CD4-positive, alpha-beta T cell treated with Interleukin-15 for 1 hour (primary cell): ENCODE measurements at places on chromosomes 13 and 19.

GRCh38 chr13:20426766-20427448 is 98.8 kb downstream of the CRYL1 start:
- no peak for DNase-seq

- DNase-seq = no peak
Measured at GRCh38 chr13:76925115-76925514, 23.2 kb upstream of the ACOD1 start.

DNA sequence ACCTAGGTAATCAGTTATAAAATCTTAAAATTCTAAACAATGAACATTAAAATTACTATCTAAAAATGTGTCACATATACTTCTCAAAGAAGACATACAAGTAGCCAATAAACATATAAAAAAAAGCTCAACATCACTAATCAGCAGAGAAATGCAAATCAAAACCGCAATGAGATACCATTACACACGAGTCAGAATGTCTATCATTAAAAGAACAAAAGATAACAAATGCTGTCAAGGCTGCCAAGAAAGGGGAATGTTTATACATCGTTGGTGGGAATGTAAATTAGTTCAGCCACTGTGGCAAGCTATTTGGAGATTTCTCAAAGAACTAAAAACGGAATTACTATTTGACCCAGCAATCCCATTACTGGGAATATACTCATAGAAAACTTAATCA is 310.3 kb upstream of the EDNRB start:
- DNase-seq = no peak

DNA sequence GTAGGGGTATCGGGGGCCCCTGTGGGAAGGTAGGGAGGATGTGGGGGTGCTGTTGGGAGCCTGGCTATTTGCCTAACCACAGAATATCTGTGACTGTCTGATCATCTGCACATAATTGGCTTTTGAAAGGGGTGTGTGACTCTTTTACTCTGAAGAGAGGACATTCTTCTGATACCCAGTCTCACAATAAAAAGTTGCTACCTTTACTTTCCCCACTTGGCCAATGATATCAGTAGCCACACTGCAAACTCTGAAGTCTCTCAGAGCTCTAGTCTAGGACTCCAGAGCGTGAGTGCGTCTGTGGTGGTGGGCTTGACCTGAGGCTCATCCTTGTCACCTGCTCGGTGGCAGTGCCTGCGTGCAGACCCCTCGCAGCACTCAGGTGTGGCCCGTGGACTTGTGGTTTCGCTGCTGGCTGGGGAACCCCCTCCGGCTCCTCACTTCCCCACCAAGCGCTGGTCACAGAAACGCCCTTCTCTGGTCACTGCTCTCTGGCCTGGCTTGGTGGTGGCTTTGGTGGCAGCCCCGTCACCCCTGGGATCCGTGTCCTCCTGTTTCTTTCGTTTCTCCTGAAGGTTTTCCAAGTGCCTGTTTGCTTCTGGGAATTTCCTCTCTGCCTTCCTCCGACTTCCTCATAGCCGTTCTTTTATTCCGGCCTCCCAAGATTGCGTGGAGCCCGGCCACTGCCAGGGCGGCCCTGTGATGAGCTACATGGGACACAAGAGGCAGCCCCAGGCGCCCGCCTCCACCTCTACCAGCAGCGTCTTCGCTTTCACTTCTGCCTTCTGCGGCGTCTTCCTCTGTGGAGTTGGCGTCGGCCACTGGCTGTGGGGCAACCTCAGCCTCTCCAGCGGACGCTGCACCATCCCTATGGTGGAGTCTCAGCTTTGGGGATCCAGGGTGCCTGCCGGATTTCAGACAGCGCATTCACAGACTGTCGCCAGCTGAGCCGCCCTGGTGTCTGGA is 78.0 kb downstream of the ATP11A start:
- peak; percentile 62 for DNase-seq

DNA sequence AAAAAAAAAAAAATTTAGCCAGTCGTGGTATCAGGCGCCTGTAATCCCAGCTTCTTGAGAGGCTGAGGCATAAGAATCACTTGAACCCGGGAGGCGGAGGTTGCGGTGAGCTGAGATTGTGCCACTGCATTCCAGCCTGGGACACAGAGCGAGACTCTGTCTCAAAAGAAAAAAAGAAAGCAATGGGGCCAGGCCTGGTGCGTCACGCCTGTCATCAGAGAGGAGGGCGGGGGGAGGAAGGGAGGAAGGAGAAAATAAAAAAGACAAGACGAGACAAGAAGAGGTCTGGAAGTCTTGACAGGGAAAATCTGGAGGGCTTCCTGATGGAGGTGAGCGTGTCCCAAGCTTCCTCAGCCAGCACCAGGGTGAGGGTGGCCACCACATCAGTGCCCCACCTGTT is 54.9 kb upstream of the PTPRS start:
- DNase-seq = no peak

- DNase-seq = no peak
Measured at GRCh38 chr13:44074611-44075010, 194.9 kb downstream of the LACC1 start.

DNA sequence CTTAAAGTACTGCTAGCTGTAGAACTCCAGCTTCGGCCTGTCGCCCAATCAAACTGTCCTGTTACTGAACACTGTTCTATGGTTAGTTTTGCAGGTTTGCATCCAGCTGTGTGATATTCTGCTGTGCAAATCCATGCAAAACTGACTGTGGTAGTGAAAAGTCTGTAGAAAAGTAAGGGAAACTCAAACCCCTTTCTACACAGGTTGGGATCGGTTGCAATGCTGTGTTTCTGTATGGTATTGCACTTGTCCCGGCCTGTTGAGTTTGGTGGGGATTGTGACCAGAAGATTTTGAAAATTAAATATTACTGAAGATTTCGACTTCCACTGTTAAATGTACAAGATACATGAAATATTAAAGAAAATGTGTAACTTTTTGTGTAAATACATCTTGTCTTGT is 3.6 kb downstream of the MIR17HG start:
- no peak for DNase-seq

- DNase-seq = no peak
Measured at GRCh38 chr13:110092831-110093247, 214.1 kb downstream of the COL4A1 start.

GRCh38 chr13:94674609-94675348 is 37.6 kb downstream of the SOX21 start:
- DNase-seq = no peak

GRCh38 chr13:74629985-74630384 is 495.8 kb upstream of the KLF12 start:
- DNase-seq = no peak

- no peak for DNase-seq
Measured at GRCh38 chr19:20397292-20397691, 168.3 kb downstream of the ZNF737 start.

GRCh38 chr19:2059422-2060201 is 8.6 kb upstream of the MKNK2 start:
- DNase-seq = no peak

- DNase-seq = no peak
Measured at GRCh38 chr19:15524781-15525180, 16.5 kb downstream of the CYP4F22 start.

DNA sequence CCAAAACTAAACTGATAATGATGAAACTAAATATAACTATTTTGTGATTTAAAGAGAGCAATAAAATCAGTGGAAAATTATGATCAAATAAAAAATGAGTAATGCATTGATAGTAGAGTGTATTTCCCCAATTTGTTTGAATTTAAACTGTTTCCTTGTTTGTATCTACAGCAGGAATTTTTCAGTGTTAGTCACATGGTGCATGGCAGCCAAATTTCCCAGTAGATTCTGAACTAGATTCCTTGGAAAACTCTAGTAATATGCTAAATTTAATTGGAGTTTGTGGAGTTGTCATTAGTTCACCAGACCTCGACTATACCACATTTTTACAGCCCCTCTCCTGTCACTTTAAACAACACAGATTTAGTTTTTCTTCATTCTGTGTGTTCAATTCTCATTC is 156.2 kb downstream of the PCCA start:
- DNase-seq = no peak

DNA sequence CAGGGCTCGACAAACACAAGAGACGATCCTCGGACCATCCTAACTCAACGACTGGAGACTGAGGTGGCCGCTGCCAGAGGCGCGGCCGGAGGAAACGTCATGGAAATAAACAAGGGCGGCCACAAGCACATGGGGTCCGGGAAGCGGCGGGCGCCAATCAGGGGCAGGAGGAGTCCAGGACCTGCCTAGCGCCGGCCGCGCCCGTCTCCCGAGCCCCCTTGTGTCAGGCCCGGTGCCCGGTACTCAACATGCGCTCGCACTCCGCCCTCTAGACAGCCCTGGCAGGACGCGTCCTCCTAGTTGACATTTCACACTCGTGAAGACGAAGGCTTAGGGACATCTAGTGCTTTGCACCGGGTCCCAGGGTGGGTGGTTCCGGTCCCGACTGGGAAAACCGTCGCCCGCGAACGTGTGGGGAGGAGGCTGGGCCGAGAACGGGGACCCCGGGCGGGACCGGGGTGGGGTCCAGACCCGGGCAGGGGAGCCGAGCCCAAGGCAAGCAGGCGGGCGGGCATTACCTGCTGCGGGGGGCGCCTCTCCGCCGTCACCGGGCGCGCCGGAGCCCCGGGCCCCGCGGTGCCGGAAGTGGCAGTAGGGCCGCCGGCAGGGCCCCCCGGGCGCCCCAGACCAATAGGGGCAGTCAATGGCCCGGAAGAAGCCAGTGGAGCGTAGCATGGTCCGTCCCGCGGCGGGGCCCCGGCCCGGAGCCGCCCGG is 442 bp downstream of the REXO1 start:
- DNase-seq = no peak

- DNase-seq = no peak
Measured at GRCh38 chr13:95406176-95406575, 104.9 kb upstream of the ABCC4 start.

DNA sequence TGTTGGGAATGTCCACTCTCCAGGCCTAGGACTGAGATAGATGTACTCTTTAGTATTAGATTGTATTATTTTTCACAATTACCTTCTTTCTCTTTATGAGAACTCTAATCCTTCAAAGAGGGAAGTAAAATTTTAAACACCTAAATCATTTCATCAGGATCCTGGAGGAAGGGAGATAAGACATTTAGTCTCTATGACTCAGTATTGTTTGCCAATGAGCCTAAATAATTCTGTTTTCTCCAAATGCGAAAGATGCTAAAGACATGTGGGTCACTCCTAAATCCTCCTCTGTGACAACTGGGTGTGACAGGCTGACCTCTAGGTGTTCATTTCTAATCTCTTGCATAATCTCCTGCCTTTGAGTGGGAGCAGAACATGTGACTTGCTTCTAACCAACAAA is 1736.6 kb upstream of the MIR17HG start:
- no peak for DNase-seq

DNA sequence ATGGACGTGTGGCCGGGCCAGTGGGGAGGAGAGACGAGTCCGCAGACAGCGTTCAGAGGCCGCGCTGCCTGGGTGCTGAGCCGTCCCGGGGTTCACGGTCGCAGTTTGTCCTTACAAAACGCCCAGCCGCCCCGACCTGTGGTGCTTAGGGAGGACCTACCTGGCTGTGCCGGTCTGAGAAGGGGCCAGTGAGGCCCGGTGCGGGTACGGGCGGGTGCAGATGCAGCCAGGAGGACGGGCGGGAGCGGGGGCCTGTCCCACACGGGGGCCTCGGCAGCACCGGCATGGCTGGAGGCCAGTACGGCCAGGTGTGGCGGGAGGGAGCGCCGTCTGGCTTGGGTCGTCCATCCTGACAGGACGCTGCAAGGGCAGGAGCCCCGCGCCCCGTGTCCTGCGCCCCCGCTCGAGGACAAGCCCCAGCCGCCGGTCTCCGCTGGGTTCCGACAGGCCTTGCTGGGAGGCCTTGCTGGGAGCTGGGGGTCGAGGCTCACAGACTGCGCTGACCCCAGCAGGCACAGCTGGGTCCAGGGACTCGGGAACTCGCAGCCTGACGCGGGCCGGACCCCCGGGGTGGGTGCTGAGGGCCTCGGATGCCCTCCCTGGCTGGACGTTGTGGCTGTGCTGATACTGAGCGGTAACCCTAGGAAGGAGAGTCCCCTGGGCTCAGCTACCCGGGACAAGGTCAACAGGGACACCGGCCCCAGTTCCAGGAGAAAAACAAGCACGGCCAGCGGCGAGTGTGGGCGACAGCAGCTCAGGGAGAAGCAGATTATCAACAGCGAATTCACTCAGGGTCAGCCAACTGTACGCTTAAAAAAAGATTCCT is 5.3 kb upstream of the PROZ start:
- DNase-seq = no peak

GRCh38 chr13:102846261-102847015 is 606 bp downstream of the ERCC5 start:
- DNase-seq = peak; percentile 52

DNA sequence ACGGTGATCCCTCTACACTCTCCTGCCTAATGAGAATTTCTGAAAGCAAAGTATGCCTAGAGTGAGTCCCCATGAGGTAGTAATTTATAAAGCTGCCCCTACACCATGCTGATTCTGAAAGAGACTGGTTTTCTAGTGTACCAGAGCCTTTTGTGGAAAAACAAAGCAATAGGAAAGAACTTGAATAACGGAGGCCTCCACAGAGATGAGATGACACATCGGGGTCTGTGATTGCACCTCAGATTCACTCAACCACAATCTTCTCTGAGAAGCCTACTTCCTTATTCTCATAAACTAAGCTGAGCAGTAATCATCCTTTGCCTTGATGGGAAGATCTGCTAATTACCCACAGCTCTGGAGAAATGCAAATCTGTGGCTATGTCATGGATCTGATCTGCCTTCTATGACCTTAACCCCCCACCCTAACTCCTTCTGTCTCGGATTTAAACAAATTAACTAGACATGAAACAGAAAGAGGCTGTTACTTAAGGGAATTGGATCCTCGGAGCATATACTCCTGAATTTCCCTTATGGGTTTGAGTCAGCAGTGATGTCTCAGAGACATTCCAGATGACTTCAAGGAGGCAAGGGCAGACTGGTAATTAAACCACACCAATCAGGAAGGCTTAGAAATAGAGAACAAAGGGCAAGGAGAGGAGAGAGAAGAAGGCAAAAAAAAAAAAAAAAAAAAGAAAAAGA is 128.0 kb downstream of the DCT start:
- no peak for DNase-seq

DNA sequence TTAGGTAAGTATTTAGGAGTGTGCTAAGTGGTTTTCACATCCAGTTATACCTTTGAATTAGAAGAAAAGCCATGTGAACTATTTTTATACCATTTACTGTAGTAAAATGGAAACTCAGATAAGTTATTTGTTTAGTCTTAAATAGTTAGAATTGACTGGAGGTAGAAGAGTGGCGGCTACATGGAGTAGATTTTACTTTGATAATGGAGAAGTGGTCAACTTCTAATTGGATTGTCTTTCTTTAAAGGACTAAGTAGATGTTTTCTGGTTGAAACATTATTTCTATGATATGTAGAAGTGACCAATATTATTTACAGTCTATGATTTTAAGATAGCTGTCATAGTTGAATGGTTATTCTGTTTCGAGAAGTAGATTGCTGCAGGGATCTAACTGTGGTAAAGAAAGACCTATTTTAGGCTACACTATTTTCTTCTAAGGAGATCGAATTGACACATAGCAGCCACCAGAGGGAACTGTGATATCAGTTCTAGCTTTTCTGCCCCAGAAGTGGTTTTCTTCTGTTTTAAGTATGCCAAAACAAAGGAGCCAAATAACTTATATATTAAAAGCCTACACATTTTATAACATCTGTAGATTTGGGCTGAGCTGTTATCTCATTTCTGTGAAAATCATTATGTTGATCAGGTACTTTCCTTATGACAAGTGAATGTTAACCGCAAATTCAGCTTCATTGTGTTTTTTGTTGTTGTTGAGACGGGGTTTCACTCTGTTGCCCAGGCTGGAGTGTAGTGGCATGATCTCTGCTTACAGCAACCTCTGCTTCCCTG is 26.1 kb downstream of the ZMYM2 start:
- no peak for DNase-seq

GRCh38 chr19:11890634-11891033 is 3.1 kb downstream of the ZNF69 start:
- DNase-seq = no peak
